Activated naive CD4-positive, alpha-beta T cell (primary cell): ENCODE measurements at places on chromosomes 1 and 21.

DNA sequence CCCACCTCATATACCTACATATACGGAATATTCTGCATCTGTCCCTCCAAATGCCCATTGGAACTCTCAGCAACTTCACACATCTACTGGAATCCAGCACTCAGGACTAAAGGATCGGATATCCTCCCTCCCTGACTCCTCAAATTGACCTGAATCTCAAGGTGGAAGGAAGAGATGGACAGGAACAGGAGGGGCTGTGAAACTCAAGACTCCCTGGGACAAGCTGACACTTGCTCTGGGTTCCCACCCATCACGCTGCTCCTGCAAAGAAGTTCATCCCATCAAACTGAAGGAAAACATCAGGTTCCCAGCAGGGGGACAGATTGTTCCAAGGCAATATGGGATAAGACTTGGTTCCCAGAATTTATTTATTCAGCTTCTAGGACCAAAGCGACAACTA, 30.3 kb upstream of the TIAM1 start:
- DNase-seq, result no peak

DNA sequence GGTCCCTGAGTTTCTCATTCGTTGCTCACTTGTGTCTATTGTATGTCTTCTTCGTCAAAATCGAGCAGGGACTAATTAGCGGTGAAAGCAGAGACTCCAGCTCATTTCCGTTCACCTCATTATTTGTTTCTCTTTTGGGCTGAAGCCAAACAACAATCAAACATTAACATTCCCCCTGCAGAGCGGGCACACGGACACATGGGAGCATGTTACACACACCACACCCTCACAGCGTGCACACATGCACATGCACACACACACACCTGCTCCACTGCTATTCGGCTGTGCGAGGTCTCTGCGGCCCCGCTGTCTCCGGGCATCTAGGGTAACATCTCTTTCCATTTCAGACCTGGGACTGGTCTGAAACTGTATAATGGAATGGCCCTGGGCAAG, 58.5 kb upstream of the LRRC8D start:
- no peak for DNase-seq

DNA sequence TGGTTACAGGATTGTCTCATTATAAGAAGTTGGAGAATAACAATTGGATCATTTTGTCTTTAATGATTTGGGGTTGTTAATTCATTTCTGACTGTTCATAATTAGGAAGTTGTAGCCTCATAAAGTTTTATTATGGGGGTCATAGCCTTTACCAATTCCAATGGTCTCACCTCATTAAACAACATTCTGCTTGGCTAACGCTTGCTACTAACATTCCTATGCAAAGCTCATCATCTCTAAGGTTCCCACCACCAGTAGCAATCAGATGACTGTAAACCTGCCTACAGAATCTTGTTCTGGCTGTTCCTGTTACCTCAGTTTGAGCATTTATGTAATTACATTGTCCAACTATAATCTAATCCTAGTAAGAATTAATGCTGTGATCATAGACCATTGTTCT, 60.2 kb downstream of the ODF2L start:
- DNase-seq, result no peak

DNA sequence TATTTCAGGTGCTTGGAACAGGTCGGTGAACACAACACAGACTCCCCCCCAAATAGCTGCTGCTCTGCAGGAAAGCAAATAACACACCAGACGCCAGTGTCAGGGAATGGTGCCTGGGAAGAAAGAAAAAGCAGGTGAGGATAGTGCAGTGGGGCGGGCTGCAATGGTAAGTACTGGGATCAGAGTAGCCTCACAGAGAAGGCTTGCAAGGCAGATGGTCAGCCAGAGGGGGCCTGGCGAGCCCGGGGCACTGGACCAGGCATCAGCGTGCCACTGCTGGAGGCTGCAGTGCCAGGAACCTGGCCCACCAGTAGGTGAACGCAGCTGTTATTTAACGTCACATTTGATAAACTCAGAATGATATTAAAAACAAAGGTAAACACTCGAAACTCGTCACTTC, 60.0 kb downstream of the POFUT2 start:
- DNase-seq, result no peak

DNA sequence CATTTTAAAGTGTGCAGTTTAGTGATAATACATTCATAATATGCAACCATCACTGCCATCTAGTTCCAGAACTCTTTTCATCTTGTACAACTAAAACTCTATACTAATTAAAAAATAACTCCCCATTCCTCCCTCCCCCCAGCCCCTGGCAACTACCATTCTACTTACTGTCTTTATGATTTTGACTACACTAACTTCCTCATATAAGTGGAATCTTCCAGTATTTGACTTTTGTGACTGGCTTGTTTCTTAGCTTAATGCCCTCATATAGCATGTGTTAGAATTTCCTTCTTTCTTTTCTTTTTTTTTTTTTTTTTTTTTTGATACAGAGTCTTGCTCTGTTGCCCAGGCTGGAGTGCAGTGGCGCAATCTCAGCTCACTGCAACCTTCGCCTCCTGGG, 1.4 kb upstream of the NVL start:
- DNase-seq, result no peak

- no peak for DNase-seq
Observed at GRCh38 chr1:220808345-220809186, 21.9 kb downstream of the MTARC1 start.

DNA sequence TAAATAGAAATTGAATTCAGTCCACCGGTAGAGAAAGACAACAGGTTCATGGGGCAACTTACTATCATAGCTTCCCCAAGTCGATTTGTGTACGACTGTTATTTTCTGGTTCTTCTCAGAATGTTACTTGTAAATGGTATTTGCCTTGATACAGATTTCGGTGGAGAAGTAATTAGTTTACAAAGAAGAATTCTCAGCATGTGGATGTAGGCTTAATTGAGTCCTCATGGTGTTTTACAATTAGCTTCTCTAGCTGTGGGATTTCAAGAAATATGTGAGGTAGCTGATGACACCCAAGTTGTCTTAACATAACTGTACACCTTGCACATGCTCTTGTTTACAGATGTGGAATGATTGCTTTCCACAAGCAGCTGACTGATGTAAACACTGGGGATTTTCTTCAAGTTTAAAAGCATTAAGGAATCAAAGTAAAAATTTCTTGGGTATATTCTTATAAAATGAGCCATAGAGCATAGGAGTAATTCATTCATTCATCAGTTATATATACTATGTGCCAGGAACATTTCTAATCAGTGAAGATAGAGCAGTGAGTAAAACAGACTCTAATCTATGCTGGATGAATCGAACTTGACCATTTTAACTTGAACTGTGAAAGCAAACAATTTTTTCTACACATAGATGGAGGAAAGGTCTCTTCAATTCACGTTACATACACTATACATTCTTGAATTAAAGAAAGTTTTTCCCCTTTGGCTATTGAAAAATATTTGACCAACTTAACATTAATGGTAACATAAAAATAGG, 1.4 kb downstream of the MACO1 start:
- DNase-seq, result no peak

GRCh38 chr1:119298687-119299303, 69.8 kb upstream of the HAO2 start:
- no peak for DNase-seq

DNA sequence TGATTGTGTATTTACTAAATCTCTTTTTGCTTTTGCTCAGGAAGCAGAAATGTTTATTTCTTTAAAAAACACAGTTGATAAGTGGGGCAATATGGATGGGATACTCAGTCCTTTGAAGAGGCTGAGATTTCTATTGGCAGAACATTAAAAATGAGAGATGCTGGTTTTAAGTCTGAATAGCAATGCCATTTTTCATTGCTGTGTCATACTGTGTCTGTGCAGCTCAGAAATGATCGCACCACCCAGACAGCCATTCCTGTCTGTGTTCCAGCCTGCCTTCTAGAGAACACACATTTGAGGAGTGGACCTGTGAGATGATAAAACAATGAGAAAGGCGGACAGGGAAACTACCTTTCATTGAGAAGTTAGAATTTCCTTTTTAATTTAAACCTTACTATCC, 231.2 kb upstream of the USP24 start:
- DNase-seq, result no peak

DNA sequence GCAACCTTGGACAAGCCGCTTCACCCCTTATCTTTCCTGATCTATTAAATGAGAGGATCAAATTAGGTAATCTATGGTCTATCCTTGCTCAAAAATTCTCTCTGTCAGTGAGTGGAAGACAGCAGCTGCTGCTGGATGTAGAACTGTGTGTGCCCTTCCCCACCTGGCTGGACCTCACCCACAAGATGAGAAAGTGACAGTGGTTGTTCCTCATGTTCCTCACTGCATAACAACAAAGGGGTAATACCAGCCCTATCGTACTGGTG, 16.9 kb downstream of the SSR2 start:
- DNase-seq, result no peak
